ENCODE measurements at places on chromosomes 12 and 14. TPM values are rescaled to one million over a fixed set of nuclear protein-coding genes. Genes with fewer than 3 reads are reported as not detected.

DNA sequence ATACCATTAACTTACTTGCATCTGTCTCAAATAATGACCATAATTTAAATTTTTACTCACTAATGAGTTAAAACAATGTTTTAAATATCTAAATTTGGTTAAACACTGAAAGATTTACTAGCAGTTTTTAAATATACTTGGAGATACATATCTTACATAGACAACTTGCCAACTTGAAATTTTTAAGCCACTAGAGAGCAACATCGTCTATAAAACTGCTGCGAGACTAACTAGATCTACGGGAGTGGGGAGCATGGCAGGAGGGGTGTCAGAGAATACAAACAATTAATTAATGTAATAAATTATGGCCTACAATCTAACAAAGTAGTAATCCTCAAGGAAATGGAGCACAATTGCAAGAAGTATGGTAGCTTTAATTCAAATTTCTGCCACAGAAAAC is 120.4 kb downstream of the LRRIQ1 start:
- DNase-seq = no peak

DNA sequence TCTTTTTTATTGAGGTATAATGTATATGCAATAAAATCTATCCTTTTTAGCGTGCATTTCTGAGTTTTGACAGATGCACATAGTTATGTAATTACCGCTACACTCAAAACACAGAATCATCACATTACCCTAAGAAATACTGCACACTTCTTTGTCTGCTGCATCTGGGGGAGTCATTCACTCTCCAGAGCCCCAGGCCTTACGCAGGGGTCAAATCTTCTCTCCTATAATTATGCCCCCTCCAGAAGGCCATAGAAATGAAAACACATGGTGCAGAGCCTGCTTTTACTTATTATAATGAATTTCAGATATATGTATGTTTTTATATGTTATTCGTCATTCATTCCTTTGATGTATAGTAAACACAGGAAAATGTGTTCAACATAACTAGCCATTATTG is 296.5 kb upstream of the TMEM132C start:
- DNase-seq = no peak

DNA sequence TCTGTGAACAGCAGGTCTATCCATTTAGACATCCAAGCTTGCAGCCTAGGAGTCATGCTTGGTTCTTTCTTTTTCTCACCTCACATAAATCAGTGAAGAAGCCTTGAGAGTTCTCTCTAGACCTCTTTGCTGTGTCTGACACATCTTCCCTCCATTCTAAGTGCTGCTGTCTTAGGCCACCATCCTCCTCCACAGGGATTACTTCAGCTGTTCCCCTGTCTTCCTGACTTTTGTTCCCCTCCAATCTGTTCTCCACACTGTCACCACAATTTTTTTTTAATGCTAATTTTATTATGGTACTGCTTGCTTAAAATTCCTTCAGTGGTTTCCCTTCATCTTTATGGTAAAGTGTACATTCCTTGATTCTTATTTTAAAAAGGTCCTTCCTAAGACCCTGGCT is 71.8 kb downstream of the DERA start:
- no peak for DNase-seq

DNA sequence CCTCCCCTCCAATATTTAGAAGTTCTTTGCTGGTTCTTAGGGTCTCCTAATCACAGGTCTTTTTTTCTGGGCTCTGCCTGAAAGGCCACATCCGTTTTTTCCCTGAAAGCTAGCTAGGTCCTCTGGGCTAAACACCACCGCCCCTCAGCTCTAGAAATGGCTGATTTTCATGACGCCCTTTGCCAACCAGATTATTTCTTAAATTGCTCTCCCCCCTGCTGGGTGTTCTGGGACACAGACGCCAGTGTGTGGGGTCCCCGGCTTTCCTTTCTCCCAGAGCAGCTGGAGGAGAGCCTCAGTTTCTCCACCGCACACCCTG is 45.3 kb upstream of the ATP23 start:
- no peak for DNase-seq

DNA sequence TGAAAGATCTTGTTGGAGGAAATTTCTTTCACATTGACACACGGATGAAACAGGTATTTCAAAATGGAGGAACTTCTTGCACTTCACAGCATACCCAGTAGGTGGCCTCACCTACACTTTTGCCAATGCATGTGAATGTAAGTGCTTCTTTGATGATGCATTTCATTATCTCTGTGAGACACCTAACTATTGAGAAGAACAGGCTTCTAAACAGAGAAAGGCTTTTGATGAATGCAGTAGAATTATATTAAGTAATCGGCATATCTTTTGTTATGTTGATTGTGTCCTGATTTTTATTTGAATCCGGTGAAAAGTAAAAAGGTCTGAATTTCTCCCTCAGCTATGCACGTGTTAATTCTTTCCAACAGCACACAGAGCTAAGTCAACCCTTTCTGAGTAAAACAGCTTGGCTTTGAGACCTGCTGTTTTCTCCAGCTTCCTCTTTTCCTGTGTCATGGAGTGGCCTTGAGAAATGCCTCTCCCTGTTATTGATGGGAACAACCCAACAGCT is 399.0 kb downstream of the NAV3 start:
- DNase-seq = no peak

DNA sequence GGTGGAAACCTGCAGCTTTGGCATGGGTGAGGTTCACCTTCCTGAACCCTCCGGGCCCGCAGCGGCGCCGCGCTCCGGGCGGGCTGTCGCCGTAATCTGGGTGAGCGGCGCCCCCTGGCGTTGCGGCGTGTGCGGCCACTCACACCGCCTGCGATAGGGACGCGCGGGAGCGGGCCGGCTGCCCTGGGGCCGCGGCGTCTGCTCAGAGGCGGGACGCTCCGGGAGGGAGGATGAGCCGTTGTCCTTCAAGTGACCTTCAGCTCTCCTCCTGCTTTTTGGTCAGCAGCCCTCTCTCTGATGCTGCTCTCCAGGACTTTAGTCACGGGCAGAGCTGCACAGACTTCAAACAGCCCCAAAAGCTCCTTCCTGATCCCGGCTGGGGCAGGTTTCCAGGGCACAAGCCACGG is 211.7 kb upstream of the FKBP4 start:
- DNase-seq = no peak

DNA sequence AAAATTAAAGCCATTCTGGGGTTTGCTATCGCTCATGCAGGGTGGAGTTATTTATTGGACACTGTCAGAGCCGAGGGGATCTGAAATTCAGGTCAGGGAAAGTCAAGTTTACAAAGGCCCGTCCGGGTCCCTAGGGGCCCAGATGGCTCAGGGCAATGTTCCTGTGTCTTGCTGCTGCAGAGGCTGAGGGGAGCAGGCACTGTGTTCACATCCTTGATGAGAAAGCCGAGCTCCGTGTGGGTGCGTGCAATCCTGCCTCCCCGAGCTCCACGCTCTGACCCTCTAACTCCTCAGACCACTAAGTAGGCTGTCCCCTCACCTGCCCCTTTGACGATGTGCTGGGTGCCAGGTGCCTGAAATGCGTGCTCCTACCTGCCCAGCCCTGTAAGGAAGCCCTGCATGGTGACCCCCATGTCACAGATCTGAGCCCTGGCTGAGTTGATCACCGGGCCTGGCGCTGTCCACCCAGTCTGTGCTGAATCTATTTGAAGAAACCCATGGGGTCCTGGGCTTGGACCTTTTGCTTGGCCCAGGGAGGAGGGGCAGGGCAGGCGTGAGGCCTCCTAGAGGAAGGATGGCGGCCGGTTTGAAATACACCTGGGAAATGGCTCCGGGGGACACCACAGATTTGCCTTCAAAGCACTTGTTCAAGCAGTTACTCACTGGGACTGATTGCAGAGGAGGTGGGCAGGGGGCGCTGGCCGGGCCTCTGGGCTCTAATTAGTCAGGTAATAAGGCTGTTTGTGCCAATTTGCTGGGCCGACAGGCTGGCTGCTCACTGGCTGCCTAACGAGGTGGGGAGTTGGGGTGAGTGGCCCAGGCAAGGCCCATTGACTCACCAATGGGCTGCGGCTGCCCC is 204.3 kb downstream of the KIF26A start:
- DNase-seq = no peak

KRT85 gene
- not detected for total RNA-seq

- no peak for DNase-seq
Observed at GRCh38 chr14:85953265-85953664, 423.3 kb downstream of the FLRT2 start.

GRCh38 chr12:125954362-125954761 is 889.1 kb downstream of the AACS start:
- DNase-seq = no peak

DNA sequence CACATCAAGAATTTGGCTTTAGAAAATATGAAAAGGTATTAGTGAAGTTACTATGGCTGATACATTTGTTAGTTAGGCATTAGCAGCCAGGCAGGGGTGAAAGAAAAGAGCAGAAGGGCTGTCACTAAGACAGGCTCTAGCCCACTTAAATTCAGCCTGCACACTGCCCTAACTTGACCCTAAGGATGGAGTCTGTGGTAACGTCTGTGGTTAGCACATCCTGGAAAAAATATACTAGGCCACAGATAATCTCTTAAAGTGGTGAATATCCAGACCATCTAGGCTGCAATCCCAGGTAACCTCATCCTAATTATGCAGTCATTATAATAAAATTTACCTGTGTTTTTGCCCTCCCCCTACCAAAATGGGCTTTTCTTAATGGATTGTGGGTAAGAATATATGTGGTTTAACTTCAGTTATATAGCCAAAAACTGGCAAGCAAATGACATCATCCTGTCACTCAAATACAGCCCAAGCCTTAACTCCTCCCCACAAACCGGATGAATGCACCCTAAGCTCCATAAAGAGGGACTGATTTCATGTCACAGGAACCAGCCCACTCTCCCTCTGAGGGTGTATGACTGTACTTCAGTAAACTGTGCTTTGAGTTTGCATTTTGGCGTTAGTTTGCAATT is 440.9 kb downstream of the LRFN5 start:
- DNase-seq = no peak

C12orf56 gene
- 7.4 TPM for total RNA-seq

ACVRL1 gene
- 115 TPM for total RNA-seq

- DNase-seq = no peak
Observed at GRCh38 chr12:1047898-1048660, 57.1 kb downstream of the ERC1 start.

ANKRD33 gene
- not detected for total RNA-seq

MUCL1 gene
- total RNA-seq = not detected

SLCO1A2 gene
- not detected for total RNA-seq

DNA sequence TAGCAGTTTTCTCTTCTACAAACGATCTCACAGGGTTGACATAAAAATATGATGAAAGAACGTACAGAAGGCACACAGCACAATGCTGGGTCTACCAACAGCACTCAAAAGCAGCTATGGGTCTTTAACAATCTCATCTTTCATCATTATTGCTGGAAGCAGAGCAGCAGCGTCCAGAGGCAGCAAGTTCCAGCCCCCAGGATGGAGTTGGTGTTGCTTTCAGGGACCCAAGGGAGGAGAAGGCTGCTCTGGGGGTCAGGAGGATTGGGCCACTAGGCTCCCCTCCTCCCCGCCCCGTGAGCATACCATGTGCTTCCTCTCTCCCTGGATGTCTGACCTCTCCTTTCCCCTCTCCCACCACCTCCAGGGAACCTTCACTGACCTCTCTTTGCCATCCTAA is 13.3 kb downstream of the KCTD10 start:
- no peak for DNase-seq

- no peak for DNase-seq
Observed at GRCh38 chr12:75951399-75952278, 79.9 kb downstream of the PHLDA1 start.

BHLHE41 gene
- total RNA-seq = 2.9 TPM

- DNase-seq = no peak
Observed at GRCh38 chr12:66149702-66150398, 19.3 kb upstream of the LLPH start.

DNA sequence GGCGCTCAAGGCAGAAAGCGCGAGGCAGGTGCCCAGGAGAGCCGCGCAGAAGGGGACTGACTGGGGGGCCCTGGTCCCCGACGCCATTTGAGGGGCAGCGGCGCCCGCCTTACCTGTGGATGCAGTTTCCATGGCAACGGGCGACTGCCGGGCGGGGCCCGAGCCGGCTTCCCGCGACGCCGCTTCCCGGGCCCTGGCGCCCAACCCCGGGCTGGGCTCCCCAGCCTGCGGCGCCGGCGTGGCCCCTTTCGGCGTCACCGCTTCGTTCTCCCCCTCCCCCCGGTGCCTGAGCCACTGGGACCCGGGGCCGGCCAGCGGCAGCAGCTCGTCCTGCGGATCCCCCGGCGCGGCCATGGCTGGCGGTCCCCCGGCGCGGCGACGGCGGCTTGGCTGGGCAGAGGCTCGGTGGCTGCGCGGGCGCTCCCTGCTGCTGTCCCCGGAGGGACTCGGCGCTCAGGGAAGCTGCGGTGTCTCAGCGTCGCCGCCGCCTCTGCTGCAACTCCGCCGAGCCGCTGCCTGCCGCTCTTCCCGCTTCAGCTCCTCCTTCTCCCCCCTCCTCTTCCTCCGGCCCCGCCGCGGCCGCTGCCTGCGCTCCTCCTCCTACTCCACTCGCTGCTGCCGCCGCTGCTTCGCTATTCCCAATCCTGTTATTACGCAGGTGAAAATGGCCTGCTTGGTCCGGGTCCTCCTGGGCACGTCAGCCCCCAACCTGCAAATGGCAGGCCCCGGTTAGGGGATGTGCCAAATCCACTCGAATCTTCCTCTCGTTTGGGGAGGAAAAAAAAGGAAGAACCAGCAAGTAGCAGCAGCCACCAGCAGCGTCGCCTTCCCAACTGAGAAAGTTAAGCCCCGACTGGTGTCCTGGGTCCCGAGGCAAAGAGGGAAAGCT is at the start of gene RTN1:
Gene RTN1, minus strand, starts transcription at position 500 of the 889 bp plus-strand sequence. Its CDS starts 146 bp downstream, at position 354.
- no peak for DNase-seq

- DNase-seq = no peak
Observed at GRCh38 chr14:61358554-61359226, 37.3 kb downstream of the PRKCH start.

MYF5 gene
- total RNA-seq = not detected

DNA sequence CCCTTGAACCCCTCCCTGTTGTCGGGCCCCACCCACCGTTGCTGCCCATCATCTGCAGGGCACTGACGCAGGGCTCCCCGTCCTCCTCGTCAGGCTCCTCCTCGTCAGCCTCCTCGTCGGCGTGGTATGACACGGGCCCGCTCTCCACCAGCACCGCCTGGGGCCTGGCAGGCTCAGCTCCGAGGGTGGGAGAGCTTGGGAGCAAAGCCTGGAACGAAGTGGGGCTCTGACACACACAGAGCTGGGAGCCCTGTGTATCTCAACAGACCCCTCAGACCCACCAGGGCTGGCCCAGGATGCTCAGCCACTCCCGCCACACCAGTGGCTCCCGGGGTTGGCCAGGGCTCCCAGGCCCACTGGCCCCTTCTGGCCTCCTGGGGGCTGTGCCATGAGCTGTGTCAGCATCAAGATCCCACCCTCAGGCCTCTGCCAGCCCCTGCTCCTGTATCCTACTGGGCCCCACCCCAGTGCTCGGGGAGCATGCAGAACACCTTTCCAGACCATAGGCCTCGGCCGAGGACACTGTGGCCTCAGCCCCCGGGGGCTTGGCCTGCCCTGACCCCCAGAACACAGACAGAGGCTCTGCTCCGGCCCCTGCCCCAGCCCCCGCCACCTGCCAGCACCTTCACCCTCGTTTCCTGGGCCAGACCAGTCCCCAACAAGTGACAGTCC is 30.1 kb upstream of the NUDT14 start:
- DNase-seq = no peak

GRCh38 chr12:22657538-22657937 is 32.6 kb downstream of the ETNK1 start:
- no peak for DNase-seq

All from vagina (tissue), 2 donors.